ENCODE measurements at places on chromosomes 5 and 9. TPM values are rescaled to one million over a fixed set of nuclear protein-coding genes. Genes with fewer than 3 reads are reported as not detected.

GRCh38 chr5:37774912-37775483 lies 64.8 kb downstream of the GDNF start:
- DNase-seq, result peak; percentile 82

PCDHB14 gene
- total RNA-seq, result 2.6 TPM

GRCh38 chr9:127585161-127585819 lies 26.8 kb upstream of the STXBP1 start:
- no peak for DNase-seq

TAF9 gene
- total RNA-seq, result 68.9 TPM

GRCh38 chr9:26723486-26723885 lies 169.1 kb downstream of the CAAP1 start:
- peak; percentile 97 for DNase-seq

GLRA1 gene
- not detected for total RNA-seq

SPINK6 gene
- not detected for total RNA-seq

NRG2 gene
- 10.8 TPM for total RNA-seq

GRCh38 chr9:121280715-121281613 lies 13.0 kb downstream of the GSN start:
- no peak for DNase-seq

DNA sequence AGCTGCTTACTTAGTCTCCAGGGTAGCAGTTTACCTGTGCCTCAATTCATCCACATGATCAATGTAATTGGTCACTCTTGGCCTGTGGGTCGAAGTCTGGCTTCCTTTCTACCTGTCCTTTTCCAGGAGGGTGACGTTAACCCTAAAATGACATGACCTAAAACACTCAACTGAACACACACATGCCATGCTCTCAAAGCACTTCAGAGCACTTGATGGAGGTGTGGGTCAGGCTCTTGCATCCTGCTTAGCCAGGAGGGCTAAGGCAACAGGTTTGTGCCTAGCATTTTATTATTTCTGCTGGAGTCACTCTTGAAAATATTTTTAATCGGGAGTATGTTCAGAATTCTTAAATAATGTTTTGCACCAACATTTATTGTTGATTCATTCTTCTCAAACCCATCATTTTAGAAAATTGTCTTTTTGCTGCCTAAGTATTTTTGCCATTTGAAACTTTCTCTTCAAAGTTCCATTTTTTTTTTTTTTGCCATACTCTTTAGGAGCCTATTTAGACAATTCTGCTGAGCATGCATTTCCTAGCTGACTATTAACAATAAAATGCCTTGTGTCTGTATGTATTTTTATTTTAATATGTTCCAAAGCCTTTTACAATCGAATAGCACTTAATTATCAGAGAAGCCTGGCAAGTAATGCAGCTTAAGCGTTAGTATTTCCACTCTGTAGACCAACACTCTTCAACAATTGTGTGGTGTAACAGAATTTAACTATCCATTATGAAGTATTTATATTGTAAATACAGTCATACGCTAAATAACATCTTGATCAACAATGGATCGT lies 59.1 kb downstream of the ATP10B start:
- no peak for DNase-seq

GRCh38 chr5:169980418-169981053 lies at the start of gene INSYN2B:
INSYN2B (minus strand) TSS chr5:169980495; CDS start chr5:169883898, 96,597 bp downstream.
- peak; percentile 96 for DNase-seq

GRCh38 chr5:171513591-171513990 lies 94.1 kb downstream of the FGF18 start:
- no peak for DNase-seq

LSM11 gene
- 4.3 TPM for total RNA-seq

DNA sequence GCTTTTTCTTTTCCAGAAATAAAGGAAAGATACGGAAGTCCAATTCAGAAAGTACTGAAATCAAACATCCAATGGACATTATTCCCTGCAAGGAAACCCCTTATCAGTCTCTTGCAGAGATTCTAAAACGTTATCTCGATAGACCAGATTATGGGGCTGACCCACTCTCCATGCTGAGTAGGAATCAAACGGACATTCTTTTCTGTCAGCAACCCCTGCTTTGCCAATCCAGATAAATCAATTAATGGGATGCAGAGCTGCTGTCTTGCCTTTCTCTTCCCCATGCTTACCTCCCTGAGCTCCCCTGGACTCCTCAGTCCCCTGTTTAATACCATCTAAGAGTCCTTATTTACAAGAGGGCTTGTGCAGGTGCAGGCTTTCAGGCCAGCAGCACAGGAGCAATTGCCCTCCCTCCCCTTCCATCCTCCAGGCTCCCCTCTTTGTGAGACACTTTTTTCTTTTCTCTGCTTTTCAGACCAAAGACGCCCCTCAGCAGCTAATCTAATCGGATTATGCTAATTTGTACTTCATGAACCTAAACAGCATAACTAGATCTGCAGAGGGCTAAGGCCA lies 14.2 kb downstream of the TAL2 start:
- DNase-seq, result peak; percentile 56

CDK5RAP2 gene
- total RNA-seq, result 59.7 TPM

DNA sequence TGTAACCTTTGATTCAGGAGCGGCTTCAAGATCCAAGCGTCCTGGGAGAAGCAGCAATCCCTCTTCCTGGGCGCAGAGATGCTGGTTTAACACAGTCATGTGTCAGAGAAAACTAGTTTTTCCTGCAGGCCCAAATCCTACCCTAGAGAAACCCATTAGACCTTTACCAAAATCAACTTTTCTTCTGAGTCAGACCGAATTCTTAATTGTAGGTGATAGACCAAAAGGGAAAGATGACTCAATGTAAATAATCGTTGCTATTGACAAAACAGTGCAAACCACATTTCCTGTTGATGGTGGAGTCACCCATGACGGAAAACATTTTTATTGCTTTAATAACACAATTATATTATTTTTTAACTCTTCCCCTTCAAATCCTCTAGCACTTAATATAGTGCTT lies 40.1 kb downstream of the SLC1A1 start:
- DNase-seq, result no peak

GRCh38 chr9:82938426-82939218 lies 124.3 kb downstream of the RASEF start:
- DNase-seq, result no peak
